NCI-H1105 treated with DMSO at 0.1 percent for 48 hours (cell line): ENCODE measurements at places on chromosomes 4 and X.

GRCh38 chr4:119733431-119733830, 104.8 kb upstream of the PDE5A start:
- DNase-seq: no peak

DNA sequence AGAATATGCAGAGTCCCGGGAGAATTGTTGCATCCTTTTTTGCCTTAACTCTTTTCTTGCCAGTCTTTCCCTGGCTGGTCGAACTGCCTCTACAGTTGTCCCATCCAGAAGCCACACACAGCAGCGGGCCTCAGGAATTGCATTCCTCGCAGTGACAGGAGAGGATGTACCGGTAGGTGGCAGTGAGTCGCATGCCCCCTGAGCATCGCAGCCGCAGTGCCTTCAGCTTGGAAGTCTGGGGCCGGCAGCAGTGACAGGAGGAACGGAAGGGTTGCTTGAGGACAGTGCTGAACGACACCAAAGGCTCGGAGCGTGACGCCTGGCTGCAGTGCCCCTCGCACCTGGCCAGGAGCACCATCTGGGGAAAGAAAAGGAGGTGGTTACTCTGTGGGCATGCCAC, 23.5 kb downstream of the NDP start:
- DNase-seq: peak; percentile 12

- no peak for DNase-seq
Measured at GRCh38 chr4:67083496-67083895, 461.8 kb downstream of the CENPC start.

DNA sequence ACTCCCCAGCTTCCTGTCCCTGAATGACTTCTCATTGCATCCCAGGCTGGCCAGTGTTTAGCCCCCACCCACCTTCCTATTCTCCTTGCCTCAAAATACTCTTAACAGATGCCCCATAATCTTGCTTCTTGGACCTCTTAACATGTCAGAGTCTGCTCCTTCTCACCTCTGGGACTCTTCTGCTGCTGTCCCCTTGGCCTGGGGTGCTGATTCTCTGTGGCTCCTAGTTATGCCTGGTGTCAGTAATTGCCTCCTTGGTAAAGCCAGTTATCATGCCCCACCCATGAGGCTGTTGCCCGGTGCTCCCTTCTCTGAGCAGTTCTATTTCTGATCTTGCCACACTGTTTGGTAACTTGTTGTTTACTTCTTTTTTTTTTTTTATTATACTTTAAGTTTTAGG, 256.8 kb downstream of the STIM2 start:
- no peak for DNase-seq

DNA sequence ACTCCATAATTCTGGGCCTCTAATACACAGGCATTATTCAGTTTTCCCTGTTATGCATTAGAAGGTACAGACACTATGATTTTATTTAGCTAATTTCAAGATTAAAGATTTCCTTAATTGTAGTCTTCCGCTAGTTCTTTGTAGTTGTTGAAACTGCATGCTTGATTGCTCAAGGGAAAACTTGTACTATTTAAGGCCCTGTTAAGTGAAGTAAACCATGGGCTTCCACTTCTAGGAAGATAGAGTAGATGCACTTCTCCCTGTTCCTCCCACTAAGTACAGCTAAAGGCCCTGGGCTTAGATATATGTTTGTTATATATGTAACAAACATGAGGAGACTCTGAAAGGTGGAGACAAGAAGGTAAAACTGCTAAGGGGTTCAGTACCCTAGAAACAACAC, 215.8 kb upstream of the LEF1 start:
- no peak for DNase-seq

DNA sequence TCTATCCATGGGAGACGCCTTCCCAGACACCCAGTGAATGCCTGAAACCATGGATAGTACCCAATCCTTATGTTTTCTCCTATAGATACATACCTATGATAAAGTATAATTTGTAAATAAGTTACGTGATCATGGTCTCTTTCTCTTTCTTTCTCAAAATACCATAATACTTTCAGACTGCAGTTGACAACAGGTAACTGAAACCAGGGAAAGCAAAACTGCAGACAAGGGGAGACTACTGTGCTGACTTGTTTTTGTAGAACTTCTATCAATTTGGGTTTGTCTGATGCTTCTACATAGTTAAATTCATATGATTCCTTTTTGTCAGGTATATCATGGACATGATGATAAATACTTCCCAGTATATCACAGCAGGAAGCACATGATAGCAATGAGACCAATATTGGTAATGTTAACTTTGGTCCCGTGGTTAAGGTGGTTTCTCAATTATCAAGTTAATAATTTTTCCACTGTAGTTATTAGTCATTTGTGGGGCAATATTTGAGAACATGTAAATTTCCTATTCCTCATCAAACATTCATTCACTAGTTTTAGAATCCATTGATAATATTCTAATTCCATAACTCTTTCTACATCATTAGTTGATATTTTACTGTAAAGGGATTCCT, 298.0 kb upstream of the TET2 start:
- DNase-seq: no peak

DNA sequence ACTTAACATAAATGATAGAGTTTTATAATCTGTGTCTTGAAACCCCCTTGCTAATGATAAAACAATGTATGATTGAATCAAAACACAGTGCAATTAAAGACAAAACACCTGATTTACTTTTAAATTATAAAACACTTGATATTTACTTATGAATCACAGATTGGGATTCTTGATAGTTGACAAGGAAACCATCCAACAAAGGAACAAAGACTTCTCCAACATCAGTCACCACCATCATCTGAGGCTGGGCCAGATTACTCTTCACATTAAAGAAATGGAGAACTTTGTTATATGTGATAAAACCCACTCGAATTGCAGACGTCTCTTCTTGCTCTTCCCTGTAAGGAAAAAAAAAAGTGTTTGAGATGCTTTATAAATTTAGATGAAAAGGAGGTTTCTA, 67.4 kb downstream of the METTL14 start:
- DNase-seq: no peak

DNA sequence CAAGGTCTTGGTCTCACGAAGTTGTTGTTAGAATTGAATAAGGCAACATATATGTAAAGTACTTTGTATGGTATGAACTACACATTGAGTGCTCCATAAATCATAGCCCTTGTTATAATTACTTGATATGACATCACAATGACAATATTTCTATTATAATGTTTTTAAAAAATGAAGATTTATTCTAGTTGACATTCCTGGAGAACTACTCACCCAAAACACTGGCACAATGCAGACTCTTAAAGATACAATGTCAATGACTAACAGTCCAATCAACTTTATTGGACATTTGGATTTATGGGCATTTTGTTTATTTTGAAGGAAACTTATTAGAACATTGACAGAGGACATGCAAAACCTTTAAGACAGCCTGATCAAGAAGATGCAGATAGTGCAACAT, 55.3 kb downstream of the ASB9 start:
- no peak for DNase-seq

GRCh38 chrX:49246541-49246940, 11.3 kb downstream of the CCDC22 start:
- DNase-seq: no peak

GRCh38 chrX:153583433-153583832, 15.5 kb downstream of the CCNQ start:
- no peak for DNase-seq

DNA sequence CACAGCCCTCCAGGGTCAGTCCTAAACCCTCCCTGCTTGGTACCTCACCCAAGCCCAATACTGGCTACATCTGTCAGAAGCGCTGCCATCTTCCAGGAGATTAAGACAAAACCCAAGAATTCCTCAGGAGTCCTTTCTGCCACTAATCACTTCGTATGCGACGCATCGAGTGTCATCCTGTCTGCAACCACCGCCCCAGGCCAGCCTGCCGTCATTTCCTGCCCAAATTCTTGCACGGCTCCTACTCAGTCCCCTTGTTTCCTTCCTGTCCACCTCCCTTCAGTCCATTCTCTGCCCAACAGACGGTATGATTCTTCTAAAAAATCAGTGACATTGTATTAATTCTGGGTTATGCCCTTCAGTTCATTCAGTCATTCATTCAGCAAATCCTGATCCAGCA, 113.6 kb downstream of the NFKB1 start:
- no peak for DNase-seq

- DNase-seq: no peak
Measured at GRCh38 chr4:17713779-17714178, 67.6 kb downstream of the FAM184B start.

GRCh38 chr4:110614173-110614963, 8.5 kb downstream of the PITX2 start:
- no peak for DNase-seq

GRCh38 chr4:18194278-18194677, 172.7 kb upstream of the LCORL start:
- DNase-seq: no peak

GRCh38 chr4:43163101-43163792, 270.7 kb downstream of the GRXCR1 start:
- no peak for DNase-seq

DNA sequence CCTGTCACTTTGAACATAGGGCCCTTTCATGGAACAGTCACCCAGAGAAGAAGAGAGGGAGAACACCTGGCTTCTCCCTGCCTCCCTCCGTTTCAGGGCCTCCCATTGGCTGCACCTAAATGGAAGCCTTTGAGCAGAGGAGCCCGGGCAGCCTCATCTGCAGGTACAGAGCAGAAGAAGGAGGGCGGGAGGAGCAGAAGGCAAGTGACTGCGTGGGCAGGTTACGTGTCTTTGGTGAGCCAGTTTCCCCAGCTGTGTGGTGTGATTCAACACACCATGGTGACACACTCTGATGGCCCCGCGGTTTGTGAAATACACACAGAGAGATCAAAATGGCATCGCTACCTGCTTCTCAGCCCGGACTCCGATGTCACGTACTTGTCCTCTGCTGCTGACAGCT, 431 bp downstream of the C4orf50 start:
- DNase-seq: no peak

GRCh38 chr4:48184882-48185281, 50.8 kb upstream of the TXK start:
- no peak for DNase-seq
